Mesothelial cell of epicardium (in vitro differentiated cells): ENCODE measurements at places on chromosomes 3 and 15. TPM values are rescaled to one million over a fixed set of nuclear protein-coding genes. Genes with fewer than 3 reads are reported as not detected.

Gene GALNT15
- total RNA-seq = 0.07 to 0.13 TPM (median 0.11 TPM) in 3 replicates

- peaks cover 21% of the 10 kb centered on the region for H3K4me1 ChIP-seq
- DNase-seq = no peak
- no peak overlapping the region for H3K4me3 ChIP-seq
- no peaks in the 10 kb centered on the region for H3K27me3 ChIP-seq
- no peaks in the 10 kb centered on the region for H3K36me3 ChIP-seq
These were observed 759.4 kb downstream of the ROBO2 start for GRCh38 chr3:77799278-77799677.

GRCh38 chr3:186451371-186451770 lies 89.3 kb upstream of the DGKG start:
- no peak overlapping the region for H3K27ac ChIP-seq
- H3K4me3 ChIP-seq = no peak overlapping the region
- no peaks in the 10 kb centered on the region for H3K4me1 ChIP-seq

- no peak for DNase-seq
- H3K27me3 ChIP-seq = no peaks in the 10 kb centered on the region
- H3K27ac ChIP-seq = no peak overlapping the region
- peaks cover 2% of the 10 kb centered on the region for H3K36me3 ChIP-seq
These were observed 7.2 kb downstream of the PLXNB1 start for GRCh38 chr3:48422681-48423080.

DNA sequence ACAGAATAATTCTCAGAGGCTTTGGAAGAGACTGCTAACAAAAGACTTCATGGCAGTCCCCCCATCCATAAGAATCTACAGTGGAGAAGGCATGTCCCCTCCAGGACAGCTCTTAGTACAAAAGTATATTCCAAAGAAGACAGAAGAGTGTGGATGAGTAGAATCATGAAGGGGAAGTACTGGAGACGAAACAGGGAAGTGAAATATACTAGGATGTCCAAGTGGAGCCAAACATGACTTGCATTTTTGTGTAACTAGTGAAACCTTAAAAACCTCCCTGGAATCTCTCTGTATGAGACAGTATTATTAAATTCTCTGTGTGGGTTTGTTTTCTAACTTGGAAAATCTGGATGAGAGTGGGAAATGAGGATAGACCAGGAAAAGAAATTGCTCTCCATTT lies 312.4 kb downstream of the RSL24D1 start:
- H3K27ac ChIP-seq = no peak overlapping the region
- no peaks in the 10 kb centered on the region for H3K4me1 ChIP-seq
- no peak overlapping the region for H3K4me3 ChIP-seq
- peaks cover 2% of the 10 kb centered on the region for H3K36me3 ChIP-seq
